T-helper 17 cell (primary cell): ENCODE measurements at places on chromosomes 4 and X. TPM values are rescaled to one million over a fixed set of nuclear protein-coding genes. Genes with fewer than 3 reads are reported as not detected.
A peak's percentile ranks its signal among the peaks of the same experiment; 100 is the strongest.

Gene HDAC8
- 14.3 TPM for total RNA-seq

Gene CLIC2
- 0.25 TPM for total RNA-seq

Gene LRAT
- total RNA-seq: not detected

Gene GPRIN3
- total RNA-seq: 89.7 TPM

Gene DDX53
- not detected for total RNA-seq

Gene C4orf50
- 2.3 TPM for total RNA-seq

Gene RASL11B
- total RNA-seq: not detected

Gene SHROOM4
- total RNA-seq: 0.02 TPM

Gene RBM46
- not detected for total RNA-seq

DNA sequence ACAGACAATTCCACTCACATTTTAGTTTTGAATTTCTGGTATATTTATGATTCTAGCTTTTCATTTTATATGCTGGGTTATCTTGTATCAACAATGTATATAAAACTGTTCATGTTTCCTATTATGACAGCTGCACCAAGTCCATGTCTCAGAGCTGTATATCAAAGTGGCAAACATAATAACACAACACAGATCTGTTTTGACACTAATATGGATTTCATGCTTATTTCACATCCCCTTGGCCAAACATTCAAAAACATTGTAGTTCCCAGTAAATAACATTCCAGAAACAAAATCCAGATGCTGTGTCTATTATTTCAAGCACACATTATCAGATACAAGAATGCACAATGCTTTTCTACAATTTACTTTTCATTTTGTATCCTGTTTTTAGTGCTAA lies 380.6 kb upstream of the MAGEB2 start:
- H3K4me3 ChIP-seq: no peak overlapping the region
- H3K36me3 ChIP-seq: no peaks in the 10 kb centered on the region
- H3K4me1 ChIP-seq: no peaks in the 10 kb centered on the region
- H3K27me3 ChIP-seq: no peaks in the 10 kb centered on the region
- no peak for DNase-seq
- no peak overlapping the region for H3K27ac ChIP-seq

- no peak overlapping the region for H3K27ac ChIP-seq
- no peaks in the 10 kb centered on the region for H3K36me3 ChIP-seq
- no peaks in the 10 kb centered on the region for H3K27me3 ChIP-seq
- DNase-seq: no peak
- H3K4me3 ChIP-seq: no peak overlapping the region
- H3K4me1 ChIP-seq: peaks cover 8% of the 10 kb centered on the region
These were observed 224.6 kb downstream of the SPRY1 start for GRCh38 chr4:123621072-123621705.

DNA sequence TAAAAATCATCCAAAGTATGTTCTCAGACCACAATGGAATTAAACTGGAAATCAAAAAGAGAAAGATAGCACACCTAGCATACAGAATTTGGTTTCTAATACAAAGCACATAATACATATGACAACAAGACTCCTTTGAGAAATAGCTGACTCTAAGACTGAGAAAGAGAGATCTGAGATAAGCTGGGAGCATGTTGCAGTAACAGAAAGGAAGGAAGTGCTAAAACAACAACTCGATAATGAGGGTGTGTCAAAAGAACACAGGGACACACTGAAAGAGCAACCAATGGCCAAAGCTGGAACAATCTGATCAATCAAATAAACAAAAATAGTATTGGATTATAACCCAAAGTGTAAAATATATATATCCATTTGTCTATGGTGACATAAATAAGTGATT lies 586.6 kb downstream of the C4orf33 start:
- peaks cover 2% of the 10 kb centered on the region for H3K36me3 ChIP-seq
- DNase-seq: no peak
- H3K27ac ChIP-seq: no peak overlapping the region
- no peak overlapping the region for H3K4me3 ChIP-seq
- no peaks in the 10 kb centered on the region for H3K27me3 ChIP-seq

DNA sequence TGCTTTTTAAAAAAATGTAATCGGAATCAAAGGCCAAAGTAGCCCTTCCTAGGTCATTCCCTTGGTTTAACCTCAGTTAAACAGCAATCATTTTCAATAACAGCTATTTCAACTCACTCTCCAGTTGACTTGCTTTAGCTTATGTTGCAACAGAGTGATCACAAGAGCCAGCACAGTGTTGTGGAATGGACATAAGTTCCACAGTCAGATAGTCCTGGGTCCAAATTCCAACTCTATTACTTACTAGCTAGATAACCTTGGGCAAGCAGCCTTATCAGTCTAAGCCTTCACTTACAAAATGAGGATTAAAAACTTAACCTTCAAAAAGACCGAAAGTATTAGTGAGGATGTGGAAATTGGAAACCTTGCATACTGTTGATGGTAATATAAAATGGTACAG lies 9.2 kb upstream of the GPC3 start:
- peaks cover 16% of the 10 kb centered on the region for H3K27me3 ChIP-seq
- H3K36me3 ChIP-seq: no peaks in the 10 kb centered on the region

DNA sequence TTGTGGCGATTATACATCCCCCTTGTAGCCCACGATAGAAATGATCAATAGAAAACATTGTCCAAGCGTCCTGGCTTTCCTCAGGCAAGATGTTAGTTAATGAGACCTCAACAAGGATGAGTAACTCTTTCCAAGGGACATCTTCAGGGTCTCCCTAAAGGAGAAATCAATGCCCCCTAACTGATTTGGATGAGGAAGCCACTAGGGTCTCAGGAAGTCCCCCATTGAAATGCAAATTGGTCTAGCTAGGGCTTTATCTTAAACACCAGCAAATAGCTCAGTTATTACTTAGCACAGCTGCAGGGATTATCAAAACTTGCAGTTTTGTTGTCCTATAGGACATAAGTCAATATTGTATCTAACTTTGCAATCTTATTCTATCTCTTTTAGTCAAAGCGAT lies 721.5 kb downstream of the IL1RAPL1 start:
- no peaks in the 10 kb centered on the region for H3K4me1 ChIP-seq
- H3K36me3 ChIP-seq: no peaks in the 10 kb centered on the region
- H3K27ac ChIP-seq: no peak overlapping the region
- H3K27me3 ChIP-seq: no peaks in the 10 kb centered on the region
- no peak for DNase-seq

DNA sequence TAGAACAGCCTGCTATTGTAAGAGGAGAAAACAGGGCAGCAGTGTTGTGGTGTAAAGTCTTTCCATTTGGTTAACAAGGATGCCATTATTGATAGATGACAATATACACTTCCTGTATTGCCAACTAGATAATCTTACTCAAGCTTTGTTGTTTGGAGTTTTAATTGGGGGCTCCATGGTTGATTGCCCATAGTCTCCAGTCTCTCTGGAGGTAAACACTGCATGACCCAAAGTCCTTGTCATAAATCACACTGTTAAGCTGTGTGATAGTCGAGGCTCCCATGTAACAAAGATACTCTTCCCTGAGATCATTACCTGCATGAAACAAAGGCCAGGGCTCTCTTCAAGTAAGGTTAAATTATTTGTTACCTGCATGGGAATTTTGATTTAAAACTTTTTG lies 394.6 kb downstream of the C4orf33 start:
- DNase-seq: no peak
- H3K27me3 ChIP-seq: no peaks in the 10 kb centered on the region
- no peak overlapping the region for H3K27ac ChIP-seq
- H3K36me3 ChIP-seq: no peaks in the 10 kb centered on the region

DNA sequence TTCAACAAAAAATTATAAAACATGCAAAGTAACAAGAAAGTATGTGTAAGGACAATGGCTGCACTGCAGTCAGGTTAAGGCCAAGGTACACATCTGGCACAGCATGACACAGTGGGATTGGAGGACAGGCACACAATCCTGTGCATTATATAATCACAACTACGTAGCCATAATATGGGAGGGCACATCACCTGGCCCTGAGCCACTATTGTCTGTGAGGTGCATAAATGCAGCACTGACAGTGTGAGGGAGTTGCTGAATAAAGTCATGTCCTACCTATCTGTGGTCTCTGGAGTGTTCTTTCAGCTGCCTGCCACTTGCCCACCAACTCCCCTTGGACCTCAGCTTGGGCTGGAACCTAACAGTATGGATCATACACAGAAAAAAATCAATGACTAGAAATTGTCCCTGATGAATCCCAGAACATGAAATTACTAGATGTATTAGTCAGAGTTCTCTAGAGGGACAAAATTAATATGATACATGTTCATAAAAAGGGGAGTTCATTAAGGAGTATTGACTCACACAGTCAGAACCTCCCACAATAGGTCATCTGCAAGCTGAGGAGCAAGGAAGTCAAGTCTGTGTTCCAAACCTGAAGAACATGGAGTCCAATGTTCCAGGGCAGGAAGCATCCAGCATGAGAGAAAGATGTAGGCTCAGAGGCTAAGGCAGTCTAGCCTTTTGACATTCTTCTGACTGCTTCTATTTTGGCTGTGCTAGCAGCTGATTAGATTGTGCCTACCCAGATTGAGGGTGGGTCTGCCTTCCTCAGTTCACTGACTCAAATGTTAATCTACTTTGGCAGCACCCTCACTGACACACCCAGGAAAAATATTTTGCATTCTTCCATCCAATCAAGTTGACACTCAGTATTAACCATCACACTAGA lies 46.4 kb upstream of the KCTD8 start:
- no peaks in the 10 kb centered on the region for H3K4me1 ChIP-seq
- no peaks in the 10 kb centered on the region for H3K27me3 ChIP-seq
- no peak for DNase-seq
- no peak overlapping the region for H3K27ac ChIP-seq

GRCh38 chrX:3589474-3589873 lies 124.0 kb downstream of the PRKX start:
- no peak overlapping the region for H3K27ac ChIP-seq
- H3K4me3 ChIP-seq: no peak overlapping the region
- no peaks in the 10 kb centered on the region for H3K36me3 ChIP-seq
- peaks cover 8% of the 10 kb centered on the region for H3K4me1 ChIP-seq

- DNase-seq: peak; percentile 9
- peak overlapping the region; percentile 63 for H3K27ac ChIP-seq
- no peak overlapping the region for H3K4me3 ChIP-seq
- H3K27me3 ChIP-seq: no peaks in the 10 kb centered on the region
- H3K4me1 ChIP-seq: peaks cover 28% of the 10 kb centered on the region
These were observed 110.3 kb upstream of the MAP3K15 start for GRCh38 chrX:19625612-19626011.

DNA sequence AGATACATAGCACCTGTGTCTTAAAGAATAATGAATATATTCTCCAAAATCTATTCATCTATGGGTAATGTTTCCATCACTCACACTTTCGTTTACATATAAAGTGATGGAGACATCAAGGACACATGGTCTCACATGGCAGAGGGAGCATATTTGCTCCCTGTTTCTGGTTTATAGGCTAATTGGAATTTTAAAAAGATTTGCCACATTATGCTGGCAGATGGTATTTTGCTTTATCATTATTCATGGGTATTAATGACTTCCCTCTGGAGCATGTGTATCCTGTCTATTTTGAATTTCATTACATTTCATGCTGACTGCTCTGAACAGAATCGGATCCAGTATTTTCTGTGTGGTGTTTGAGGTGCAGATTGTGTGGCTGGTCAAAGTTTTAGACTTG lies 79.0 kb downstream of the PDGFRA start:
- H3K4me3 ChIP-seq: no peak overlapping the region
- no peak for DNase-seq
- H3K36me3 ChIP-seq: no peaks in the 10 kb centered on the region
- H3K27me3 ChIP-seq: peaks cover 17% of the 10 kb centered on the region
- no peak overlapping the region for H3K27ac ChIP-seq
- H3K4me1 ChIP-seq: no peaks in the 10 kb centered on the region

DNA sequence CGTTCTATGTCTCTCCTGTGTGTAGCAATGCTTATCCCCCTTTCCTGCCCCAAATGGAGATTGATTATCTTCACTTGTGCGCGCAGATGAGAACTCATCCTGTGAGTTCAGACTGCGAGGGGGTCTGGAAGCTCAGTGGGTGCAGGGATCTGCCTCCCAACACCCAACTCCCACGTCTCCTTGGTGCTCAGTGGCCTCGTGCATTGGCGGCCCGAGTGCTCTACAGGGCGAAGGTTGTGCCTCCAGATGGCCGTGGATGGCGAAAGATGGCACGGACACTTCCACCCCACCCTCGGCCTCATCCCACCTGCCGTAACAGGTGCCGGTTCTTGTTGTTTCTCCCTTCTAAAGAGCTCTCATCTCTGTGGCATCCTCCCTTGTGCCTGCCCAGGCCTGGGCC lies 45.1 kb upstream of the SORCS2 start:
- peaks cover 47% of the 10 kb centered on the region for H3K27me3 ChIP-seq
- H3K27ac ChIP-seq: no peak overlapping the region
- H3K4me1 ChIP-seq: peaks cover 2% of the 10 kb centered on the region
- H3K4me3 ChIP-seq: no peak overlapping the region
- DNase-seq: no peak

GRCh38 chr4:139207873-139208403 lies 30.9 kb upstream of the ELF2 start:
- H3K27ac ChIP-seq: peak overlapping the region; percentile 56
- H3K4me3 ChIP-seq: no peak overlapping the region
- no peaks in the 10 kb centered on the region for H3K4me1 ChIP-seq
- H3K27me3 ChIP-seq: no peaks in the 10 kb centered on the region
- H3K36me3 ChIP-seq: peaks cover 2% of the 10 kb centered on the region
